ENCODE measurements at places on chromosomes 12 and 14.

GRCh38 chr12:131387281-131388163 is 323.4 kb upstream of the SFSWAP start:
- no peak for DNase-seq

DNA sequence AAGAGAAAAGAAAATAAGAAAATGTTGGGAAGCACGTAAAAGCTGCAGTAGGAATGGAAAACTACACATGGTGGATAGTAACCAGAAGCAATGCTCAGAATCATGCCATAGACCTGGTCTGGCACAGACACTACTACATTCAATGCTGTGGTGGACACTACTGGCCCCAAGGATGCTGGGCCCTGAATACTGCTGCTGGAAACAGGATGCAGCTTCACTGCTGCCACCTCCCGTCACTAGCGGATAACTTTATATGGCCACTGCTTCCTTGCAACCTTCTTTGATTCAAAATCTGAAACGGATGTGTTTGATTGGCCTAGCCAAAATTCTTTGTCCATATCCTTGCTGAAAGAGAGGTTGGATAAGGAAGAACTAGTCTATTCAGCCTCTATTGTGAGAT is 30.7 kb downstream of the ADCY6 start:
- no peak for DNase-seq

GRCh38 chr12:92933606-92934005 is 4.5 kb upstream of the EEA1 start:
- no peak for DNase-seq

DNA sequence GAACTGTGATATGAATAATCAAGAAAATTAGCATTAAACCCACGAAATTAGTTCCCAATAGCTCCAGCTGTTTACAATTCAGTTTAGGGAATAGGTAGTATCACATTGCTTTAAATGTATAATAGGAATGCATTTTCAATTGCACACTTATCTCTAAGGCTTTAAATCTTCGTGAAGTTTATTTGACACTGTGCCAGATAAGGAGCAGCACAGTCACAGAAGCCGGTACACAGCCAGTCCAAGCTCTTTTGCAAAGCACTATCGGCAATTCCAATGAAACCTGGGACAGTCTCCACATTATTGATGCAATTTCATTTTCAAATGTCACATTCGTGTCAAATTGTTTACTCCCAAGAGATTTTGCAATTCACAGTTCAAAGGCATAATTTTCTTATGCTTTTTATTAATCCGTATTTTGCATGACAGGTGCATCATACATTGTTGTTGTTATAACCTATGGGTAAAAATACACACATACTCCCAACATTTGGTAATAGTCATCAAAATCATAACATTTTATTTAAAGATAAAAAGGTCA is 602.8 kb downstream of the RPS29 start:
- DNase-seq = no peak

DNA sequence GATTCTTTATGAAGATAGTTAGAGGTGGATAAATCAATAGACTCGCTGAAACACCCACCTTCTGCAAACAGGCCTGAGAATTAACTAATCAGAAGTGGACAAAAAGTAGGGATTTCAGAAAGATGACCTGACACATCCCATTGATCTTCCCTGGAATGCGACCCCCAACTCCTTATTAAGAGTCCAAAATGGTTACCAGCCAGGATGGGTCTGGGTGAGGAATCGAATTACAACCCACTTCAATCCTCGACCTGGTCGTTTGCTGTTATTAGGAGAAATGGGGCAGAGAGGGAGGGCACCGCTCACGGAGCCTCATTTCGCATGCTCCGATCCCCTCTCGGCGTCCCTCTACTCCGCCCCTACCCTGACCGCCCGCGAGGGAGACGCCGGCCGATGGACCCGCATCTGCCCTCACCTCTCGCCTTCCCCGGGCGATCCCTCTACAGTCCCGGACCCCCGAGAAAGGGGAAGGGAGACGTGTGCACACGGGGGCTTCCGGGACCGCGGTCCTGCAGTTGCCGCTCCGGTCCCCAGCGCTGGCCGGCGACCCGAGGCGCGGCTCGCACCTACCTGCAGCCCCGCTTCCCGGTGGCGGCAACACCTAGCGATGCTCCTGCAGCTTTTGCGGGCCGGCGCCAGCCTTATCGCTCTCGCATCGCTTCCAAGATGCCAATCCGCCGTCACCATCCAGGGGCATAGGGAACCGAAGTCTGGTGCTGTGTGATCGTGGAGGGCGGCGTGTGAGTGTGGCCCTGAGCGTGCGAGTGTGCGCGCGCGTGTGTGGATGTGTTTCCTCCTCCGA is 69.3 kb upstream of the USP15 start:
- DNase-seq = peak; percentile 30

DNA sequence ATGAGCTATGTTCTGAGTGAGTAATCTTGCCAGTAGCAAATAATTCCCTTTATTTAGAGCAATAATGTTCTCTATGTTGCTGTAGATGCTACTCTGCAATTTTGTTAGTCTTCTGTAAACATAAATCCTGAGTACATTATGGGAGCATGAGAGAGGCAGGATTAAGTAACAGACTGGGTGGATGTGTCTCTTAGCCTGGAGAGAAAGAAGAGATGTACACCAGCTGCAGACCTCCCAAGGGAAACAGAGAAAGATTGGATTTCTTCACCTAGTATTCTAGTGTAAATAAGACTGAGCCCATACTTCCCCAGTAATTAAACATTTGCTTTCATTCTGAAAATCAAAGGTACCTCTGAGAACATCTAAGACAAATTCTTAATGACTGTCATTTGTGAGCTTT is 564.0 kb downstream of the TRHDE start:
- DNase-seq = no peak

DNA sequence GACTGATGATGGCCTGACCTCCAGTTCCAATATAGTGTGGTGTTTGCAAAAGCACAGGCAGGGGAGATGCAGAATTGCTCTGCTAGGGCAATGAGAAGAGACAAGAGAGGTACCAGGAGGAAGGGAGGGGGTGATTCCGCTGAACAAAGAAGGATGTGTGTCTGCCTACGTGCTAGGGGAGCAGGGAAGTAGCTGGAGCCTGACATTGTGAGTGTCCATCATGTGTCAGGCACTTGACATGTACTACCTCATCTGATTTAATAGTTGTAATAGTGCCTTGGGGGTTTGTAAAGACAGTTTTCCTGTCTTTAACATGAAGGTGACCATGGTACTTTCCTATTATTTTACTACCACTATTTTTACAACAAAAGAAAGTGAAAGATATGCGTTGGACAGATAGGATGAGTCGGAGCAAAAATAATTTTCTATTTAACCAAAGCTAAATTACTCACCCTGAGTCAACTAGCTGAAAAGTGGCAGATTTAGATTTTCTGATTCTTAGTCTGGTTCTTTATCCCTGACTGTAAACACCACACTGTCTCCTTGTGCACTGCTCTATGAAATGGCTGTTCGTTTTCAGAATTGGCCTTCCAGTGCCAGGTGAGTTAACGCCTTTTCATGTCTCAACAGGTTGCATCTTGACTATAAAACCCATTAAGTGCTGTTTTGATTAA is 33.7 kb upstream of the TEAD4 start:
- no peak for DNase-seq

DNA sequence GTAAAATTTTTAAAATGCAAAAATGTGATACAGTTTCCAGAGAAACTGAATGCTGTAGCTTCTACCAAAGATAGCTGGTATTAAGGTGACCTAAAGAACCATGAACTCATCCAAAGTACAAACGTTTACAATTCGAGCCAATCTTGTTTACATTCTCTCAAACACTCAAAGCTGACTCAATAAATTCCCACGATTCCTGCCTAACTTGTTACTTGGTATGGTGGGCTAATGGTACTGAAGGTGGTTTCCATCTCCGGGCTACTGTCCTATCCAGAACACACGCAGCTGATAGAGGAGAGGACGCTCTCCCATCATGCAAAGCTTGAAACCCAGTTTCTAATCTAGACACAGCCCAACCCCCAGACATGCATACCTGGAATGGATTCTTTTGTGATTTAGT is 31.5 kb downstream of the RAD9B start:
- no peak for DNase-seq

DNA sequence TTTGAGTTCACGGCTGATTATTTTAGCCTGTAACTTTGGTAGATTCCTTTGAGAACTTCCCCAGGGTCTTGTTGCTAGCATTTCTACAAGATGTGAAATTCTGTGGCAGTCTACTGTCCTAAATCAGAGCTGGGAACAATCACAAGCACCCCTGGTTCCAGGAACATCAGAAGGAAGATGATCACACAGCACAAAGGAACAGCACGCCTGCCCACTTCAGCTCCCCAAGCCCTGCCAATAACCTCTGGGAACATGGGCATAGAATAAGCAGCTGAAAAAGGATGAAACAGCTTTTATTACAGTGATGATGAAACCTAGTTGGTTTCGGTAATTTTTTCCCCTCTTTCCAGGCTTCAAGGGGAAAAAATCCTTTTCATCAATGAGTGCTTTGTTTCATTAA is 12.3 kb downstream of the GPR19 start:
- DNase-seq = no peak

- no peak for DNase-seq
Observed at GRCh38 chr12:88952562-88952942, 372.3 kb upstream of the KITLG start.

DNA sequence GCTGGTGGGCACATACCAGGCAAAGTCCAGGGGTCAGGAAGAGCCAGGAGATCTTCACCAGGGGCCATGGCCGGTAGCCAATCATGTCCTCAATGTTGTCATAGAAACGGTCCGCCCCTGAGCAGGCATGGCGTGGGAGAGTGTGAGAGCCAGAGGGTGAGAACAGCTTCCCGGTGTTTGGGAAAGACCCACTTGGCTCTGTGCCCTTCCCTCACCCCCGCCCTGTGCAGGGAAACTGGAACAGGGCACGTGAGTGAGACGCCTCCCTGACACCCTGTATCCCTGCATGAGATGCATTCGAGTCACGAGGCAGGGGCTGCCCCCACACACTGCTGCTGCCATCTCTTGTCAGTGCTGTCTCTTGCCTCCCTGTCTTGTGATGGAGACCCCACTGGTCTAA is 20.7 kb downstream of the SLC6A12 start:
- DNase-seq = no peak

DNA sequence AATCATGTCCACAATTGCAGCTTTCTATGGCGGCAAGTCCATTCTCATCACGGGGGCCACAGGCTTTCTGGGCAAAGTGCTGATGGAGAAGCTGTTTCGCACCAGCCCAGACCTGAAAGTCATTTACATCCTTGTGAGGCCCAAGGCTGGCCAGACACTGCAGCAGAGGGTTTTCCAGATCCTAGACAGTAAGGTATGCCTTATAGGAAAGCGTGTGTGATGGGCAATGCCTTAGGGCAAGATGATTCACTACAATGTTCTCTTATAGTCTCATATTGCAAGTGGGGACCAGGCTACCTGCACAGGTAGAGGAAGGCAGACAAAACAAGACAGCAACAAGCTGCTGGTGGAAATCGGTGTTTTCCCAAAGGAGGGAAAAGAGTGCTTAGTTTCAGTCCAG is 110.5 kb downstream of the ERGIC2 start:
- DNase-seq = no peak

GRCh38 chr12:28443337-28443736 is 253.1 kb downstream of the CCDC91 start:
- no peak for DNase-seq

DNA sequence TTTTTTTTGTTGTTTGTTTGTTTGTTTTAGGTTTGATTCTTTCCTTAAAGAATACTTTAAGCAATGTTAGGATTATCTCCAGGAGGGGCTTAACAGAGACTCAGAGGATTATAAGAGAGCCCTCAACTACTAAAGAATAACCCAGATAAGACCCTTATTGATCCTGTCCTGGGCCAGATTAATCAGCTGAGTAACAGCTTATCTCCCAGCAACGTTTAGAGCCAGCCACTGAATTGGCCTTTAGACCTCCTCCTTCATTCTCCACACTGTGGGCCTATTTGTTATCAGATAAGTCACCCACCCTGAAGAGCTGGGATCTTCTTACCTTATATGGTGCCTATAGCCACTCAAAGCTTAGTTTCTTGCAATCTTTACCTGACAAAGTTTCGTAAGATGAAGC is 71.1 kb downstream of the FIGNL2 start:
- DNase-seq = no peak

DNA sequence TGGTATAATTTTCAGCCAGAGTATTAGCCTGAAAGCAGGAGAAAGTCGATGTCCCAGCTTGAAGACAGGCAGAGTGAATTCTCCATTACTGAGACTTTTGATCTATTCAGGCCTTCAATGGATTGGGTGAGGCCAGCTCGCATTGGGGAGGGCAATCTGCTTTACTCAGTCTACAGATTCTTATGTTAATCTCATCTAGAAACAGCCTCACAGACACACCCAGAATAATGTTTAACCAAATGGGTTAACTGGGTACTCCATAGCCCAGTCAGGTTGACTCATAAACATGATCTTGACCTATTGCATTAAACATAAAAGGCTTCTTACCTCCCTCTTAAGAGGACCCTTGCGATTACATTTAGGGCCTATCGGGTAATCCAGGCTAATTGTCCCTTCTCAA is 118.0 kb downstream of the KTN1 start:
- no peak for DNase-seq

- DNase-seq = no peak
Observed at GRCh38 chr14:100294963-100295330, 11.3 kb downstream of the SLC25A29 start.

- DNase-seq = no peak
Observed at GRCh38 chr14:66503532-66503931, 4.4 kb upstream of the GPHN start.

GRCh38 chr12:45914090-45914489 is 76.3 kb downstream of the SCAF11 start:
- DNase-seq = no peak

GRCh38 chr12:113044516-113044915 is 12.0 kb upstream of the DTX1 start:
- no peak for DNase-seq

DNA sequence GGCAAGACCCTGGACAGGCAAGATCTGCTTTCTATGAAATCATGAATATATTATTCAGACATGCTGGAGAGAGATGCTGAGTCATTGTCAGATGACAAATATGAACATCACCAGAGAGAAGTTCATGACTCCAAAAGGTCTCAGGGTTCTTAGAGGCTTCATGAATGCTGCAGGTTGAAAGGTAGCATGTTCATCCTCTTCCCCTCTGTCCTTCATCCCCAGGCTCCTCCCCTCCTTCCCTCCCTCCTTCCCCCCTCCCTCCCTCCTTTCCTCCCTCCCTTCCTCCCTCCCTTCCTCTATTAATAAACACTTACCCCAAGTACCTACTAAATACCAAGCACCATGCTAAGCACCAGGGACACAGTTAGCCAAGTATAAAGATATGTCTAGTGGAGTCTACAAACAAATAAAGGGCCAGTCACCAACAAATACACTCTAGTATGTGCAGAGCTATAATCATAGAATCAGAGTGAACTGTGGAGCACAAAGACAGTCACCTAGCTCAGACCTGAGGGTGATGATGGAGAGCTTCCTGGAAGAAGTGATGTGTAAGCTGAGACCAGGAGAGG is 46.2 kb downstream of the RPH3A start:
- DNase-seq = no peak
